Anterior cingulate cortex (tissue), 58 donors: ENCODE measurements at places on chromosomes 3 and 15.

GRCh38 chr3:139248593-139249255 lies 95.1 kb upstream of the MRPS22 start:
- DNase-seq, result no peak

GRCh38 chr3:12175137-12175593 lies 16.5 kb upstream of the TIMP4 start:
- no peak for DNase-seq

- no peak for DNase-seq
Measured at GRCh38 chr3:133280586-133280985, 119.3 kb upstream of the BFSP2 start.

DNA sequence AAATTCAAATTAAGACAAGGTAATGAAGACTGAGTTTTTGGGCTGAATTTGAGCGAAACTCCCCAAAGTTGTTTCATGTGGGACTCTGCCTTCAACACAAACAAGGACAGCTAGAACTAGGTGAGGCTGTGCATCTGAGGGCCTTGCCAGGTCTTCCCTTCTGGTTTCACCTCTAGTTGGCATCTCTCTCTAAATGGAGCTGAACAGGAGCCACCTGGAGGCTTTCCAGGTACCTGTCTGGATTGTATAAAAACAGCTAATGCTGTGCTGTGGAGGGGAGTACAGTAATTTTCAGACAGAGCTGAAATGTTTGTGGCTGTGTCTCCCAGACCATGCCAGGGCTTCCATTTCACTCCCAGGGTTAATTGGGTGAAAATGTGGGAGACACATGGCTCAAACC lies 27.1 kb downstream of the TRIM71 start:
- no peak for DNase-seq

DNA sequence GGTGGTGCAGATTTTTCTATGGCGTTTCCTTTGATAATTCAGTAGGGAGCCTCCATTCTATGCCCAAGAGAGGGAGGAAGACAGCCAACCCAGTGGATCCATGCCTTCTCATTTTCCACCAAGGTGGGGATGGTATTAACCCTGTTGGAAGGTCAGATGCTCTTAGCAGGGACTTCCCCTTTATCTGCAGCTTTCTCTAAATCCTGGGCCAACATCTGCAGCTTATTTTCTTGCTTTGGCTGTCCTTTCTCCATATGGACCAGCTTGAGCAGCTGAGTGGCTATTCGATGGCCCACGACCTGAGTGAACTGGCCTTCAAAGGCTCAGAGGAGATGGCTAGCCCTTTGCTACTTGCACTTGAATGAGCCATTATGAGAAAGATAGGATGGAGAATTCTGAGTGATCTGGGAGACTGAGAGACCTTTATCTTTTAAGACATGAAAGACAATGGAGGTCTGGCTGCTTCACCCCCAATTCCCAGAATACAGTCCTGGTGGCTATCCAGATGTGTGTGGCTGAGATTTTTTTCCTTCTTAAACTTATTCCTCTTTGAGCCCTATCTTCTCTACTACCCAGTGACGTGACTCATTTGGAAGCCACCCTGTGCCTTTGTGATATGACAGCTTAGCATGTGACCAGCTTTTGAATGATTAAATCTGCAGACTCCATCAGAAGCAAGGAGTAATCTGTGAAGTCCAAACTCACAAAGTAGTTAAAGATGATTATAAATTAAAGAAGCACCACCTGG lies 39.6 kb upstream of the TRAK1 start:
- no peak for DNase-seq

DNA sequence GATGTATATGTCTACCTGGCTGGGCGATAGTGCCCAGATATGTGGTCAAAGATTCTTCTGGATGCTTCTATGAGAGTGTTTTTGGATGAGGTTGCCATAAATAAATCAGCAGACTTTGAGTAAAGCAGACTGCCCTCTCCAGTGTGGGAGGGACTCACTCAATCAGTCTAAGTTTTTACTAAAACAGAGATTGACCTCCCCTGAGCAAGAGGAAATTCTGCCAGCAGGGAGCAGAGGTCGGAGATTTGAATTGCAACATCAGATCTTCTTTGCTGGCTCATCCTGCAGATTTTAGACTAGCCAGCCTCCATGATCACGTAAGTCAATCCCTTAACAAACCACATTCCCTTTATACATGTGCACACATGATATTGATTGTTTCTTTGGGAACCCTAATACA lies 300.9 kb downstream of the MCTP2 start:
- no peak for DNase-seq
